ENCODE measurements at places on chromosomes 12 and 14.

DNA sequence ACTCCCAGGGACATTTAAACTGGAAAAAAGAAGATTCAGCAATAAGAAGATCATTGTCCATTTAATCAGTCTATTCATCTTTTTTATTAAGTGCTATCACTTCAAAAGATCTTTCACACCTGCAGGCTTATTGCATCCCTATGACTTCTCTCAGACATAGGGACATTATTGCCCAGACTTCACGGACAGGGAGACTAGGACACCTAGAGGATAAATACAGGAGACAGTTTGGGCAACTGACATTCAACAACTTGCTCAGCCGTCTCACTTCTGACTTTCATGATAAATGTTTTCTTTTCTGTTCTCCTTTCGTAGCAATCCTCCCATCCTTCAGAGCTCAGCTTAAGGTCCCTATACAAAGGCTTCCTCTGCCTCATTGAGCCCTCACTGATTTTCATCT lies 84.3 kb downstream of the TMEM30B start:
- no peak for DNase-seq

DNA sequence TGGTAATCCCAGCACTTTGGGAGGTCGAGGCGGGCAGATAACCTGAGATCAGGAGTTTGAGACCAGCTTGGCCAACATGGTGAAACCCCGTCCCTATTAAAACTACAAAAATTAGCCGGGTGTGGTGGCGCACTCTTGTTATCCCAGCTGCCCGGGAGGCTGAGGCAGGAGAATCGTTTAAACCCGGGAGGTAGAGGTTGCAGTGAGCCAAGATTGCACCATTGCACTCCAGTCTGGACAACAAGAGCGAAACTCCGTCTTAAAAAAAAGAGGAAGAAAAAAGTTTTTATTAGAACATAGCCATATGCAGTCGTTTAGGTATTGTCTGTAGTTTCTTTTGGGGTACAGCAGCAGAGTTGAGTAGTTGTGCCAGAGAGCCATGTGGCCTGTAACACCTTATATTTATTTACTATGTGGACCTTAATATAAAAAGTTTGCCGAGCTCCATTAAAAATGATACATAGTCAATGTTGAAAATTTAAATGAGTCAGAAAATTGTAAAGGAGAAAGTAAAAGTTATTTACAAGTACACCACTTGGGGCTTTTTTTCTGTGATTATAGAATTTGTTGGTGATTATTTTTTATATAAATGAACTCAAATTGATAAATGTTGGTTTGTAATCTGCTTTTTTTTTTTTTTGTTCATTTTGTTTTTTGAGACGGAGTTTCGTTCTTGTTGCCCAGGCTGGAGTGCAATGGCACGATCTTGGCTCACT lies 2.2 kb downstream of the ADIPOR2 start:
- no peak for DNase-seq

DNA sequence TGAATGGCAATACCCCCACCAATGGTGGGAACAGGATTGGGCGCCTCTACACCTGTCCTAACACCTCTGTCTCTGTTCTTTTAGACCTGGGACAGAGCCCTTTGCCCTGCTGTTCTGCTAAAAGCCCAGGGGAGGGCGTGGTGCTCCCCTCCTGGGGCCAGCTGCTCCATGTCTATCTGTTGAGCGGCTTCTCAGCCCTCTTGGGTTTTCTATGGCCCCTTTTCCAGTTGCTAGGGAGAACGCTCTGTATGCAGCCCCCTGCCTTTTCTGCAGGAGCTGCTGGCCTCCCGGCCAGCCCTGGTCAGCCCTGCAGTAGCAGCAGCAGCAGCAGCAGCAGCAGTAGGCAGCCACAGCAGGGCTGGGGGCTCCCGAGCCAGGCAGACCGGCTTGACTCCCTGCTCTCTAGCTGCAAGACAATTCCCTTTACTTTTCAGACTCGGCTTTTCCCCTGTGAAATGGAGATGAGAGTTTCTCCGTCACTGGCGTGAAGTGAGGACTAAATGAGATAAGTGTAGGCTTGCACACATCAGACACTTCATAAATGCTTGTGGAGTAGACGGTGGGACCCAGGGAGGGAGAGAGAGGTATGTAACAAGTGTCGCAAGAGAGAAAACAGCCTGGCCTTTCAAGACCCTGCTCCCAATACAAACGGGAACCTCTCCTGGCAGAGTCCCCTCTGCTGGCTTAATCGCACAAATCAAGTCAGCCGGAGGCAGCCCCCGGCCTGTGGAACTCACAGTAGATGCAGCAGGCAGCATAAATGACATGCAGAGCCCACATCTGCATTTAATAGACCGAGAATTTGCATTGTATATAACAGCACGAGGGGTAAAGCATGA lies 1.0 kb downstream of the RTL1 start:
- DNase-seq, result no peak

GRCh38 chr14:101900253-101900652 lies 64.1 kb upstream of the DYNC1H1 start:
- no peak for DNase-seq

GRCh38 chr12:68460236-68460635 lies 128.1 kb upstream of the MDM1 start:
- no peak for DNase-seq

GRCh38 chr14:97206916-97207315 lies 409.7 kb downstream of the VRK1 start:
- DNase-seq, result no peak

DNA sequence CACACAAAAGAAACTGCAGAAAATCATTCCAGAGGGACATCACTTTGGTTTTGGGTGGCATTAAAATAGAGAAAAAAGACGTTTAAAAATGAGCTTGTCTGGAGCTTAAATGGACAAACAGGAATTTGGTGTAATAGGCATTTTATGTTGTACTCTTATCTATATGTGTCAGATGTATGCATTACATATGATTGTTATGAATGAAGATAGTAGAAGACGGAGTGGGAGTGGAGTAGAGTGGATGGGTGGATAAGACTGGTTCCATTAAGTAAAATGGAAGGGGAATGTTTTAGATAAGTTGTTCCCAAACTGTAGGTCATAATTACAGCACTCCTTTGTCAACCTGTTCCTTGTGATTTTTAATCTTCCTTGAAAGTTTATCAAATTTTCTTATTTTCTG lies 1.9 kb downstream of the CCDC91 start:
- no peak for DNase-seq

- DNase-seq, result no peak
Measured at GRCh38 chr12:49646871-49647654, 23.7 kb downstream of the PRPF40B start.

DNA sequence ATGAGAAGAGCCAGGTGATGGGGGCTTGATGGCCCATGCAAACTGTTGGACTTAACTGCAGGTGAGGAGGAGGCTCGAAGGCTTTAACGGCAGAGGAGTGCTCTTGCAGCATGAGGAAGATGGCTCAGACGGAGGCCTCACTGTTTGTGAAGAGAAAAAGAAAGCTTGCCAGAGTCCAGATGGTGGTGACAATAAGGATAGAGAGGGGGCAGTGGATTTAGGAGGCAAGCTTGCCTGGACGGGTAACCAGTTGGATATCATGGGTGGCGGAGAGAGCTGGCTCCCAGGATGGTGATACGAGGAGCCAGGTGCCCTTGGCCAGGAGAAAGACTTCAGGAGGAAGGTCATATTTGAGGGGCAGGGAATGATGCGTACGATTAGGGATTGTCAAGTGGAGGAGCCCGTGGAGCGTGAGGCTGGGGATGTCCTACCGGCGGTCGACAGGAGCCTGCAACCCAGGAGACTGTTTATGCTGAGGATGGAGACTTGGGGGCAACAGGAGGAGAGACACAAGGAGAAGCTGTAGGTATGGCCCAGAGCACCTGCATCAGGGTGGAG lies 71.8 kb downstream of the CACNA1C start:
- no peak for DNase-seq

DNA sequence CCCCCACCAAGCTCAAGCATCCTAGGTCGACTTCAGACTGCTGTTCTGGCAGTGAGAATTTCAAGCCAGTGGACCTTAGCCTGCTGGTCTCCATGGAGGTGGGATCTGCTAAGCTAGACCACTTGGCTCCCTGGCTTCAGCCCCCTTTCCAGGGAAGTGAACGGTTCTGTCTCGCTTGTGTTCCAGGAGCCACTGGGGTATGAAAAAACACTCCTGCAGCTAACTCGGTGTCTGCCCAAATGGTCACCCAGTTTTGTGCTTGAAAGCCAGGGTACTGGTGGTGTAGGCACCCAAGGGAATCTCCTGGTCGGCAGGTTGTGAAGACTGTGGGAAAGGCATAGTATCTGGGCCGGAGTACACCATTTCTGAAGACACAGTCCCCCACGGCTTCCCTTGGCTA lies 44.6 kb upstream of the FKBP4 start:
- DNase-seq, result no peak

- DNase-seq, result no peak
Measured at GRCh38 chr12:126051611-126052107, 986.4 kb downstream of the AACS start.

DNA sequence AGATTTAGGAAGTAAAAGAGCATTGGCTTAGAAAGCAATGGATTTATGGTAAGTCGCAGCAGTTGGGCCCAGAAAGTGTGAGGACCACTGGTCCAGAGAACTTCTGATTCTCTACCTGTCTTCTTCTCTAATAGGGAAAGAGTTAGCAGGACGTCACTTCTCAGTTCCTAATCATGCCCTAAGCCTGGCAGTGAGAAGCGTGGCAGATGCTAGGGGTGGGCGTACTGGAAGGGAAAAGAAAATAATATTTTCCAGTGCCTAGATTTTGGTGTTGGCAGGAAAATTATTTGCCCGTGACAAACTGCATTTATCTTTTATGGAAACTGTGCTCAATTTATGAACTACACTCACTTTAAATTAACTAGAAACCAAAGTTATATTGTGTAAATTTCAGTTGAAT lies 212.3 kb downstream of the PPFIA2 start:
- no peak for DNase-seq

DNA sequence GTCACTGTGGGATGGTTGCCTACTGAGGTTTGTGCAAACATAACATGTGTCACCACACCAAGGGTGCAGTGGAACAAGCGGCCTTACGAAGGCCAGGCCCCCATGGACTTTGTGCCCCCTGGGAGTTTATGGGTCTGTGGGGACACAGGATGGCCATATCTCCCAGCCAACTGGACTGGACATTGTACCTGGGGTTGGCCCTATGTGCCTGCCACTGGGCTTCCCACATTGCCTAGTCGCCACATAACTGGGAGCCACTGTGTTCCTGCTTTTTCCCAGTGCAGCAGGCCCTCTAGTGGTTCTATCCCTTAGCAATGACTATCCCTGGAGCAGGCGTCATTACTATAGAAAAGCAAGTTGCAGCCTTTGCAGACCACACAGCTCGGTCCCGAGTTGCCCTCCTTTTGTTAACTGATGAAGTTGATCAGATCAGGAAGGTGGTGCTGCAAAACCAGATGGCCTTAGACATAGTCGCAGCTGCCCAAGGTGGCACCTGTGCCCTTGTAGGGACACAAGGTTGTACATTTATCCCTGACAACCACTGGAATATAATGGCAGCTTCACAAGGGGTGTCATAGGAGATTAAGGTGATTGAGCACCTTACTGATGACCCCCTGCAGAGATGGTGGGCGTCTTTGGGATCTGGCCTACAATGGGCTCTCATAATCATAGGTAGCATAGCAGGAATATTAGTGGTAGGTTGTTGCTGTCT lies 15.2 kb upstream of the RNASE12 start:
- DNase-seq, result no peak

DNA sequence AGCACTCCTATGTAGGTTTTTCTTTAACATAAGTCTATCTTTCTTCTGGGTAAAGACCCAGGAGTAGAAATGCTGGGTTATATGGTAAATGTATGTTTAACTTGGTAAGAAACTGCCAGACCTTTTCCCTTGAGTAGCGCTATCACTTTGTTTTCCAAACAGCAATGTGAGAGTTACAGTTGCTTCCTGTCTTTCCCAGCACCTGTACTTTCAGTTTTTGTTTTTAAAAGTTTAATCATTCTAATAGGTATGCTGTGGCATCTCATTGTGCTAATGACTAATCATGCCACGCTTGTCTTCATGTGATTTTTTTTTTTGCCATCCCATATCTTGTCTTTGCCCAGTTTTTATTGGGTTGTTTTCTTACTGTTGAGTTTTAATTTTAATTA lies 28.1 kb downstream of the GIT2 start:
- no peak for DNase-seq

- no peak for DNase-seq
Measured at GRCh38 chr14:76583805-76584204, 177.5 kb upstream of the VASH1 start.

GRCh38 chr12:28626504-28626903 lies 436.2 kb downstream of the CCDC91 start:
- no peak for DNase-seq

DNA sequence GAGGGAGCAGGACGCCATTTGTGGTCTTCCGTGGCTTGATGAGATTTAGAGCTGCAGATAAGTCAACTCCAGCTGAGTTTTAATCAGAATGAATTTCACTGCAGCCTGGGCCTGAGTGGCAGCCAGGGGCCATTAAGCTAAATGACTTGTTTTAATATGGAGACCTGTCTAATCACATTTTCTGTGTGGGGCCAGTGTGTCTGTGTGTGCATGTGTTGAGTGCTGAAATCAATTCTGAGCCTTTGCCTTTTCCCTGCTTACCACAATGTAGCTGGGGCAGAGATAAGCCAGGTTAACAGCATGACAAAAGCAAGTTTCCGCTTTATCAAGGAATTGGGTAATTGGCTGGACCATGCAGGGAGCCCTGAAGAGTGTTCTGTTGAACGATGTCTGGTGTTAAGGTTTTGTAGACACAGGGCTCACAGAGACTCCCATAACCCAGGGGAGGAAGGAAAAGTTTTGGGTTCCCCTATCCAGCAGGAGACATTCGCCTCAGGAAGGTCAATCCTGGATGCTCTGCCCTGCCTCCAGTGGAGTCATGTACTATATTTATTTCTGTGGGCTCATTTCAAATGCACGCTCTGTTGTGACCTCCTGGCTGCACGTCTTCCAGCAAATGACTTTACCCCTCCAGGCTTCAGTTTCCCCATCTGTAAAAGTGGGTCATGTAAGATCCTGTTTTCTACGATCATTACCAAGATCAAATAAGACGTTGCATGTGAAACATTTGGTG lies 24.2 kb downstream of the RPH3A start:
- no peak for DNase-seq

GRCh38 chr12:43309959-43310358 lies 242.0 kb downstream of the ADAMTS20 start:
- no peak for DNase-seq

- no peak for DNase-seq
Measured at GRCh38 chr12:3832738-3833137, 40.5 kb downstream of the PARP11 start.

- no peak for DNase-seq
Measured at GRCh38 chr14:73125746-73126145, 10.6 kb upstream of the PSEN1 start.

- DNase-seq, result no peak
Measured at GRCh38 chr12:29883525-29883924, 99.8 kb upstream of the TMTC1 start.

- no peak for DNase-seq
Measured at GRCh38 chr14:91135039-91135438, 21.2 kb downstream of the DGLUCY start.
